HT-29 (cell line): ENCODE measurements at places on chromosomes 2 and 18. TPM values are rescaled to one million over a fixed set of nuclear protein-coding genes. Genes with fewer than 3 reads are reported as not detected.

The CRYBA2 gene
- total RNA-seq, result not detected in 2 replicates

The PLB1 gene
- total RNA-seq, result 0.26 TPM in 1 of 2 replicates, not detected in the other

The COL4A3 gene
- not detected in 2 replicates for total RNA-seq

The DLX1 gene
- total RNA-seq, result 0.08 and 0.18 TPM in 2 replicates

The CNDP1 gene
- total RNA-seq, result not detected in 2 replicates

The SLC35F5 gene
- 39.6 and 40.2 TPM in 2 replicates for total RNA-seq

The SNED1 gene
- total RNA-seq, result not detected in 2 replicates

The LRATD1 gene
- 0.69 and 1.1 TPM in 2 replicates for total RNA-seq
